ENCODE measurements at places on chromosomes 1 and 21. TPM values are rescaled to one million over a fixed set of nuclear protein-coding genes. Genes with fewer than 3 reads are reported as not detected.

Gene ELF3
- total RNA-seq = 0.31 TPM

DNA sequence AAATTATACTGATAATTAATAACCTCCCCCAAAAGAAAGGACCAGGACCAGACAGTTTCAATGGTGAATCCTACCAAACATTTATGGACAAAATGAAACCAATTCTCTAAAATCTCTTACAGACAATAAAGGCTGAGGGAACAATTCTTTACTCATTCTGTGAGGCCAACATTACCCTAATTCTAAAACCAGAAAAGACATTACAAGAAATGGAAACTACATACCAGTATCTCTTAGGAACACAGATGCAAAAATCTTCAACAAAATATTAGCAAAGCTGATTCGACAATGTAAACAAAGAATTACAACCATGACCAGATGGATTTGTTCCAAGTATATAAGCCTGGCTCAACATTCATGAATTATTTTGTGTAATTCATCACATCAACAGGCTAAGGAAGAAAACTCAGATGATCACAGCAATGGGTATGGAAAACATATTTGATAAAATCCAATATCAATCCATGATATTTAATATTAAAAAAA is 8.6 kb downstream of the TMED5 start:
- DNase-seq = no peak

Gene C1orf141
- total RNA-seq = not detected

GRCh38 chr1:11176081-11176706 is 13.0 kb upstream of the ANGPTL7 start:
- no peak for DNase-seq

- DNase-seq = no peak
Observed at GRCh38 chr1:25737130-25737529, 62.9 kb upstream of the SELENON start.

Gene HTR6
- total RNA-seq = 0.19 TPM
